ENCODE measurements at places on chromosomes 6 and 20. TPM values are rescaled to one million over a fixed set of nuclear protein-coding genes. Genes with fewer than 3 reads are reported as not detected.

DNA sequence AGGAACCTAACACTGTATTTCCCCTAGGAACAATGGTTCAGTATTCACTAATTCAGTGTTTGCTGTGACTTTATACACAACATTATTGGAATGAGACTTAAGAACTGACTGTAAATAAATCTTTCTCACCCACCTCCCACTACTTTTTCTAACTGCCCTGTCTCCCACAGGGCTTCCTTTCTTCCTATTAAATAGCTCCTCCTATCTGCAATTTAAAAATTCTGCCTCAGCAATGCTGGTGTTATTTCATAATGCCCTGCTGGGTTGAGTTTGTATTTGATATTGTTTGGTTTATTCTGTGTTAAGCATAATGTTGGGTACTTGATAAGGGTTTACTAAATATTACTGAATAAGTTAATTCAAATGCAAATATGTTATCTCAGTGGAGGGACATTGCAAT is 573.1 kb upstream of the RNF217 start:
- DNase-seq = no peak

DNA sequence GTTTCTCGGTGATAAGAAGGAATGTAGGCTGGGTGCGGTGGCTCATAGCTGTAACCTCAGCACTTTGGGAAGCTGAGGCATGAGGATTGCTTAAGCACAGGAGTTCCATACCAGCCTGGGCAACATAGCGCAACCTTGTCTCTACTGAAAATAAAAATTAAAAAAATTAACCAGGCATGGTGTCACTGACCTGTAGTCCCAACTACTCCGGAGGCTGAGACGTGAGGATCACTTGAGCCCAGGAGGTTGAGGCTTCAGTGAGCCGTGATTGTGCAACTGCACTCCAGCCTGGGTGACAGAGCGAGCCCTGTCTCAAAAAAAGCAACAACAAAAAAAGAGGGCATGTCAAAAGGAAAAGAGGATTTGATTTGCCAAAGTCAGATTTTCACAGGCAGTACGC is 3.9 kb downstream of the NEU1 start:
- no peak for DNase-seq

GRCh38 chr20:58179083-58179431 is 49.4 kb downstream of the ANKRD60 start:
- DNase-seq = no peak

GRCh38 chr6:160036331-160036695 is 67.4 kb downstream of the IGF2R start:
- no peak for DNase-seq

DNA sequence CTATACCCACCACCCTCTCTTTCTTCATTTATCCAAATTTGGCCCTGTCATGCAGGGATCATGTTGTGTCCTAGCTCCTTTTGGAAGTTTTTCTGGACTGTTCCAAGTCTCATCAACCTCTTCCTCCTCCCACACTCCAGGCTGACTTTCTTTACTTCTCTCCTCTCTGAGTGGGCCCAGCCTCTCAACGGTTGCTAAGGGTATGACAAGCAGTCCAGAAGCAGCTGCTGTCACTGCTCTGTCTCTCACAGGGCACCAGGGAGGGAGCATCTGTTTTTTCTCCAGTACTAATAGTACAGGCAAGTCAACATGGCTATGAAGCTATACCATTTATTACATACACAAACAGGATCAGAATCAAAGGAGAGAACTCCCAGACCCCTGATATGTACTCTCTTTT is 8.2 kb downstream of the NT5DC1 start:
- no peak for DNase-seq

DNA sequence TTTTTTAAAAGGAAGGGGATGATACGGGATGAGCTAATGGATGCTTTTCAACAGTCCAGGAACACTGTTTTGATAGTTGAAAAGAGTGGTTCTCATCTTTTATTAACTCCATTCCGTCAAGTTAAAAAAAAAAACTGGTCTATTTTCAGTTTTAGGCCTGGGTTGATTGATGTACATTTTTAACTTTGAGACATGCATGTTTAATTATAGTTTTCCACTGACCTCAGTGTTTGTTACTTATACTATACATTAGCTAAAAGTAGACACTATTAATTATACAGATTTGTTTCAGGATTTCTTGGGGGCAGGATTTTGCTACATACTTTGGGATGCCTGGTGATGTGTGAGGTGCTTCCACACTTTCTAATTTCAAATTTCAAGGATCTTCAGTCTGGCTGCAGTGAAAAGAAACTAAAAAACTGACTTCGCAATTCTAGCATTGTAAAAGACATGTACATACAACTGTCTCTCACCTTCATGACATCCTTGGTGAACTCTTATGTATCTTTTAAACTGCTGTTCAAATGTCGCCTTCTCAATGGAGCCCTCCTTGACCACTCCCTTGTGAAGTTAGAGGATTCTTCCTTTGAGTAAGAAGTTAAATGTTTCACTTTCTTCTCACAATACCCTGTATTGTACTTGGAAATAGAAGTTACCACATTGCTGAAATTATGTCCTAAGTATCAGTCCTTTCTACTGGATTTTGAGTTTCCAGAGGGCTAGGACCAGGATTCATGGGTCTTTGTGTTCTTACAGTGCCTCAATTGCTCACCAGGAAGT is 101.7 kb downstream of the TSHZ2 start:
- DNase-seq = no peak

- no peak for DNase-seq
Observed at GRCh38 chr20:5670036-5670536, 80.1 kb upstream of the SHLD1 start.

- DNase-seq = no peak
Observed at GRCh38 chr6:73648166-73648565, 5.6 kb downstream of the SLC17A5 start.

DNA sequence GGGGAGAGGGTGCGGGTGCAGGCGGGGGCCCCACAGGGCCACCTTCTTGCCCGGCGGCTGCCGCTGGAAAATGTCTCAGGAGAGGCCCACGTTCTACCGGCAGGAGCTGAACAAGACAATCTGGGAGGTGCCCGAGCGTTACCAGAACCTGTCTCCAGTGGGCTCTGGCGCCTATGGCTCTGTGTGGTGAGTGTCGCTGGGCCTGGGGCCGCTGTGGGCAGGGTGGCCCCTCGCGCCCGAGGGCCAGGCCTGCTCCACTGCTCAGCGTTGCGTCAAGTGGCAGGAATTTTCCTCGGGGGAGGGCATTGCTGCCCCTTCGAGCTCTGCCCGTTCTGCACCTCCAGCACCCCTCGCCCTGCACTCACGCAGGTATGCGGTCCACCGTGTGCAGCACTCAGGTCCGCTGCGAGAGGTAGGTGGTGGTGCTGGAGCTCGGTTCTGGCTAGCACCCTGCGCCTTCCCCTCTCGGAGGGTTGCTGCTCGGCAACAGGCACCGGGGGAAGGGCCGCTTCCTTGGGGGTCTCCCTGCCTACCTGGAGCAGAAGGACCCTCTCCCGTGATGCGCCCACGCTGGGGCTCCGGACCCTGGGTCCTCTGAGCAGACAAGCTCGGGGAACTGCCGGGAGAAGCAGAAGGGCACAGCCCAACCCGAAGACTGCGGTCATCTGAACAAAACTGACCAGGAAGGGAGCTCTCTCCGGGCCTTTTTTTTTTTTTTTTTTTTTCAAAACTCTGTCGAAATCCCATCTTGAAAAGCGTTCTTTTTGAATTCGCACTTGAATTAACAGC is 674 bp downstream of the MAPK14 start:
- no peak for DNase-seq

The BPIFA1 gene
- not detected for total RNA-seq

The ZNF335 gene
- total RNA-seq = 24.6 TPM

The TUBB2B gene
- total RNA-seq = 67.2 TPM

The PTCRA gene
- not detected for total RNA-seq

The MYCT1 gene
- total RNA-seq = not detected

The GNAS-AS1 gene
- 1.5 TPM for total RNA-seq

The OPRL1 gene
- total RNA-seq = 2.1 TPM

The RPP40 gene
- total RNA-seq = 4.2 TPM

The SNAP91 gene
- not detected for total RNA-seq

The HTR1E gene
- total RNA-seq = not detected

The LTA gene
- total RNA-seq = not detected

All from osteocyte (in vitro differentiated cells).